ENCODE measurements at places on chromosomes 6 and 20.

- no peak for DNase-seq
These were observed 40.9 kb downstream of the DSTN start for GRCh38 chr20:17610566-17611289.

GRCh38 chr6:40251637-40252300 is 317.5 kb upstream of the MOCS1 start:
- no peak for DNase-seq

DNA sequence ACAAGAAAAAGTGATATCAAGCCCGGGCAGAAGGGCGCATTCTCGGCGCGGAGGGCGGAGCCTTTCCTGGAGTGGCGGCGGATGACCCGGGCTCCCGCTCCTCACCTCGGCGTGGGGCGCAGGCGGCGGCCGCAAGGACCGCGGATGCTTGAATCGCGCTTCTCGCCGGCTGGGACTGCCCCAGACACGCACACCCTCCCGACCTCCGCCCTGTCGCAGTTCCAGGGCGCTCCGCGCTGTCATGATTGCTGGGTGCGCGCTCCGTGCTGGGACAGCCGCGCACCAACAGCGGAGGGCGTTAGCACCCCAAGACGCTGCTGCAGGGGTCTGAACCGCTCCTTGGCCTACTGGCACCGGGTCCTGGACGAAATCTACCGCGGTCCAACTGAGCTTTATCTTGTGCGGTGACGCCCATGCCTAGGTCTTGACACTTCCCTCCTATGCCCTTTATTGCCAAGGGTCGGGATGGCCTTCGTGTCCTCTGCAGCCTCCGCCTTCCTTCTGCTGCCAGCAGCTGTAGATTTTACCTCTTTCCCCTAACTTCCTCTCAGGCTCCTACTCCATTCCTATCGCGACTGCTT is 43.3 kb downstream of the IRAK1BP1 start:
- DNase-seq = peak; percentile 60

DNA sequence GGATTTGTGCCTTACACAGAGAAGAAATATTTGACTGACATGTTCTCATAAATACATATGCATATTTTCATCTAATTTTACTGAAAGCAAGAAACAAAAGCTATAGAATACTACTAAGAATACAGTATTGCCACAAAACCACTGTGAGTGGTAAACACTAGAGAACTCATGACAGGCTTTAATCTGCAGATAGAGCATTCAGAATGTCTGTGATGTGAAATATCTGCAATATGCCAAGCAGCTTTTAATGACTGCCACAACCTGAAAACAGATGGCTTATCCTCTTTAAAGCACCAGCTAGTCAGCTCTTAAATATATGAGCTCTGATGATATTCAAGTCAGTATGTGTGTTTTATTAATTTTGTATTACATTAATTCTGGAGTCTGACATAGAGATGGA is 3.4 kb downstream of the NAPB start:
- DNase-seq = no peak

DNA sequence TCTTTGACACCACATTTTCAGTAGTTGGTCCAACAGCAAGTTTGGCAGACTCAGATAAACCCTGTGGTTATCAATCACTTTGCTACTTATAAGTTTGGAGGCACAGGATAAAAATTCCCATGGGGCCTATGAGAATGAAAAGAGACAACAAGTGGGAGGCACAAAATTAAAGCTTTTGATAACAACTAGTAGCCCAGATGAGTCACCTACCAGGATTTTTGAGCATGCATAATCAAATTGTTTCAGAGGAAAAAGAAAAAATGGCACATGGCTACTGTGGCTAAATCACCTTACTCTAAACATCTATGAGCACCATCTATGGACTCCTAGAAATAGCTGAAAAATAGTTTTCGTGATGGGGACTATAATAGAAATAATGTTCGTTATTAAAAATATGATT is 40.8 kb upstream of the BMP5 start:
- DNase-seq = no peak

GRCh38 chr6:158978757-158979156 is 21.2 kb downstream of the RSPH3 start:
- no peak for DNase-seq

DNA sequence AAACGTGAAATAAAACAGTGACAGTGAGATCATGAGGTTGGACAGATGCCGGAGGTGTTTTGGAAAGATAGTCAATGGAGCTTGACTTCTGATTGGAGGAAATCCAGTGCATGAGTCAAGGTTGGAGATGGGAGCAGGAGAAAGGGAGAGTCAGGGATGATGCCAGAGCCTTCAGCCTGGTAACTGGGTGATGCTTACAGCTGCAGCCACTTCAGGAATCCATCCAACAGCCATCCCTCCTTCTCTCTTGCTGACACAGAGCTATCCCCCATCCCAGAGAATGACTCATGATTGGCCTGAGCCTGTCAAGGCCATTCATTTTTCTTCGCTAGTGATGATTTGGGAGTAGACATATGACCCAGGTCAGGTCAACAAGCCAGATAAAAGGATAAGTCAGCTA is 112.8 kb downstream of the SAMD5 start:
- no peak for DNase-seq

All from germinal center (tissue), 1 donor.